RWPE1 (cell line): ENCODE measurements at places on chromosomes 7 and 10.

GRCh38 chr7:100156331-100157068 lies 2.0 kb downstream of the TRAPPC14 start:
- no peak for DNase-seq

- DNase-seq: peak; percentile 32
Observed at GRCh38 chr10:9762966-9763656, 1254.6 kb upstream of the CELF2 start.

GRCh38 chr7:28112467-28112866 lies 68.1 kb downstream of the JAZF1 start:
- no peak for DNase-seq

DNA sequence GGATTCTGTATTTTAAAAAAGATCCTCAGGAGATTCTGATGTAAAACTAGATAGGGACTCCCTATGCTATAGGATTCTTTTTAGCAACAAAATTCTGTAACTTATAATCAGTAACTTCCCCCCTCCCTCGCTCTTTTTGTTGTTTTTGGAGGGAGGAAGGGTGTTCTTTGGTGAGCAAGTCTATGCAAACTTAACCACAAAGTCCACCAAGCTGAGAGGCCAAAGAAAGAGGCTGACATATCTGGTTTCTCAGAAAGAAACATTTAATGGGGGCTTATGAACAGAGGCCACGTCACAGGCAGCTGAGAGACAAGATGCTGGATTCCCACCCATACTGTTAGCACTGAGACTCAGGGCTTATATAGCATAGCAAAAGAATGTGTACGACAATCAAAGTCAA lies 14.3 kb upstream of the ABCB5 start:
- no peak for DNase-seq

- no peak for DNase-seq
Observed at GRCh38 chr10:129111922-129112321, 355.1 kb upstream of the MGMT start.
